ENCODE measurements at places on chromosomes 5 and 9. TPM values are rescaled to one million over a fixed set of nuclear protein-coding genes. Genes with fewer than 3 reads are reported as not detected.

GRCh38 chr9:127854184-127854806, at the start of gene ENG:
Gene ENG (minus strand): TSS chr9:127854658. CDS start chr9:127854355, 303 bp downstream.
- DNase-seq = no peak

GRCh38 chr5:107154593-107154992, 516.1 kb downstream of the EFNA5 start:
- no peak for DNase-seq

DNA sequence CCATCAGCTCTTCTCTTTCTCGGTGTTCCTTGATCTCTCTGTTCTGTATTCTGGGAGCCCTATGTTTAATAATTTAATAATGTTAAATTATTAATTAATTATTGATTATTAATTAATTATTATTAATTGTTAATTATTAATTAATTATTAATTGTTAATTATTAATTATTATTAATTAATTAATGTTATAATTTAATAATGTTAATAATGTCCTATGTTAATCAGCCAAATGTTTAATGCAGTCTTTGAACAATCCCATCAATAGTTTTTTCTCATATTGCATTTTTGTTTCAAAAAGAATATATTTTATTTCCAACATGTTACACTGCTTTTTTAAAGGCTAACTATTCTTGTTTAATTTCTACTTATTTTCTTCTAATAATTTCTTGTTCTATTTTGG, 26.2 kb downstream of the MGAT1 start:
- no peak for DNase-seq

GRCh38 chr5:19619571-19619970, 368.4 kb downstream of the CDH18 start:
- DNase-seq = no peak

DNA sequence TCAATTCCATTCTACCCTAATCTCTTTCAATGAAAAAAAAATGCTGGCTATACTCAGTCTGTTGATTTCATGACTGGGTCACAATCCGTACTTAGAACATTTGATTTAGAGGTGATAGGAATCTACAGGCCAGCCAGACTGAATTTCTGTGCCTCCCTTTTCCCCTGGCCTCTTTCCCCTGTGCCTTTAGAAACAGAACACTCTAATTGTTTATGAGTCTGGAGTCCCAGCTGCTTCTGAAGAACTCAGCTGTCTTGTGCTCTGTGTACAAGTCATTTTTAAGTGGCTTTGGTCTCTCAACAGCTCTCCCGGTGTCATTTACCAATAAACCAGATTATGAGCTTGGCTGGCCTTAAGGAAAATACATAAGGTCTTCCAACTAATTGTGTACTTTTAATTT, 94.1 kb upstream of the ITGA2 start:
- no peak for DNase-seq

OR1J2 gene
- total RNA-seq = not detected

TAS2R1 gene
- not detected for total RNA-seq

PAEP gene
- 0.39 TPM for total RNA-seq

All from astrocyte (in vitro differentiated cells and primary cell).